Anterior cingulate cortex (tissue), 58 donors: ENCODE measurements at places on chromosomes 2 and 18.

- DNase-seq = no peak
Measured at GRCh38 chr2:174063492-174064092, 98.4 kb upstream of the SP3 start.

GRCh38 chr2:207334624-207335371, 169.1 kb upstream of the KLF7 start:
- DNase-seq = no peak

DNA sequence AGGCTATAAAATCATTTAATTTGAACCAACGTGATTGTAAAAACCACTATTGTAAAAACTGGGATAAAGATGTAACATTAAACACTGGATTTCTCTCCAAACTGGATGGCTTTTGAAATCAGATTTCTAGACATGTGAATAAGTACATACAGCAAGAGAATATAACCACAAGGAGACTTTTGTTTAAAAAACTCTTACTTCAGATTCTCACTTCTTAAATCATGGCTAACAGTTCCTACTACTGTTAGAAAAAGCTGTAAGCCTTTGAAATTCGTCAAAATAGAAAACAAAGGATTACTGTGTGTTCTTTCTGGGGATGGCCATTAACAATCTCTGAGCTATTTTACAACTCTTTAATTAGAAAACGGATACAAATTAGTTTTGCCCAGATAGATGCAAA, 39.4 kb upstream of the SH3BP4 start:
- DNase-seq = no peak

DNA sequence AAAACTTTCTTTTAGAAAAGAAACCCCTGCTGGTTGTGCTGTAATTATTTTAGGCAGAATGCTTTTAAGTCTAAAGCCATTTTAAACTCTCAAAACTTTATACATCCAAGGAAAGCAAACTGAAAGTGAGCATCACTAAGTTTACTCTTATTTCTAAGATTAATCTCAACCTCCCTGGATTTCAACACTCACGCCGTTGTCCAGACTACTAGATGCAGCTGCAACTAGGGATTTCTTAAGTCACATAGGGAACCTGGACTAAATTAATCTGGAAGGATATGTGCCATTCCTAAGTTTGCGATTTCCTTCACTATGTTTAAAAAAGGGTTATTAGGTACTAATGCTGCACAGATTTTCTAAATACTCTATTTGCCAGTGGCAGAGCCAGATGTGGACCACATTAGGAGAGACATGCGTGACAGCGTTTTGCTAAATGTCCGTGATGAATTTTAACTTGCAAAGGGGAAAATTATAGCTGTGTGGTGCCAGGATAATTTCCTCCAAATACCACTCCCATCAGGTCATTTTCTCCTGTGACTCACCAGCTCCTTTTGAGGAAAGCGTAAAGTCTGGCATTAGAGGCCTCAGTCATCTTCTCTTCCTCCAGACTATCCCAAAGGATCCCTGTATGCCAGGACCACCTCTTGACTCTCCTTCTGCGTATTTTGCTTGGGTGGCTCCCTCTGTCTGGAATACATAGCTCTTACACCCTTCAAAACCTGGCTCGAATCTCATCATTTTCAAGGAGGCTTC, 143.7 kb downstream of the ATL2 start:
- DNase-seq = no peak

- no peak for DNase-seq
Measured at GRCh38 chr2:70084973-70085710, 2.1 kb upstream of the PCBP1 start.

DNA sequence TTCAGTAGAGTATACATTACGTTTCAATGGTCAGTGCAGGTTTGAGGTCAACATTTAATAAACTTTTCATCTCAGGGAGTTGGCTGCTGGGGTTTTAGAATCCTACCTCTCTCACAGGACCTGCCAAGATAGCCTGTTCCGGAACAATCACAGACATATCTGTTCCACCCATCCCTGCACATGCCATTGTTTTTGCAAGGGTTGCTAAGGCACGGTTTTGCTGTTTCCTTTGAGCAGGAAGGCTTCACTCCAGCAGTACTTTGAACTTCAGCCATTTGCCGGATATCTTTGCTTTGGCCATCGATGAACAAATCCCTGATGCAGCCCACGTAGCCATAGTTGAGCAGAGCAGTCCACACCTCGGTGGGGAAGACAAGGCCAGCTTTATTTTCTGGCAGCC, 493.8 kb downstream of the NRXN1 start:
- DNase-seq = no peak
